ENCODE measurements at places on chromosomes 6 and 20. TPM values are rescaled to one million over a fixed set of nuclear protein-coding genes. Genes with fewer than 3 reads are reported as not detected.

GRCh38 chr6:75317503-75318206 is 33.1 kb upstream of the TMEM30A start:
- no peak for DNase-seq

DNA sequence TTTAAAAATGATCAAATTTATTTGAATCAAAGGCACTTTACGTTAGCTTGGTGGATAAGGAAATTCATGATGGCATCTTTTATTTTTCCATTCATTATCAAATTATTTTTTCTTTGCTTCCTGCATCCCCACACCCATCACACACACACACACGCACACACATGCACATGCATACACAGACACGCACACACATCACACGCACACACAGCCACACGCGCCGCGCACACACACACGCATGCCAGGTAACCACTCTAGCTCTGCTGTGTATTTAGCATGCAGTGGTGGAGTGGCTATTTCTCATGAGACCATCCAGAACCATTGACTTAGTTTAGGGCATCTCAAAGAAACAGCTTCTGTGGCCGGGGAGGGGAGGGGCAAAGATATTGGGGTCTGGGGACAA is 47.0 kb downstream of the GNAS start:
- DNase-seq = no peak

DNA sequence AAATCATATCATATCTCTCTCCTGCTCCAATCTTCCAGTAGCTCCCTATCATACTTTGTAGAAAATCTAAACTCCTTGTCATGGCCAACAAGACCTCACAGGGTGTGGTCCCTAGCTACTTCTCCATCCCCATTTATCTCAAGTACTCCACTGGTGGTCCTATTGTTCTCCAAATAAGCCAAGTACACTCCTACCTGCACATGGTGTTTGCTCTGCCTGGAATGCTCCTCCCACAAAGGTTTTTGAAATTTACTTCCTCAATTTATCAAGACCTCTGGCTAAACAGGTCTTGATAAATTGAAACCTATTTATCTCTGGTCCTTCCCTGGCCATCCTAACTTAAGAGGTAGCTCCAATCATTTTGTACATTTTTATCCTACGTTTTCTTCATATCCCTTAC is 12.1 kb downstream of the TMX4 start:
- no peak for DNase-seq

DNA sequence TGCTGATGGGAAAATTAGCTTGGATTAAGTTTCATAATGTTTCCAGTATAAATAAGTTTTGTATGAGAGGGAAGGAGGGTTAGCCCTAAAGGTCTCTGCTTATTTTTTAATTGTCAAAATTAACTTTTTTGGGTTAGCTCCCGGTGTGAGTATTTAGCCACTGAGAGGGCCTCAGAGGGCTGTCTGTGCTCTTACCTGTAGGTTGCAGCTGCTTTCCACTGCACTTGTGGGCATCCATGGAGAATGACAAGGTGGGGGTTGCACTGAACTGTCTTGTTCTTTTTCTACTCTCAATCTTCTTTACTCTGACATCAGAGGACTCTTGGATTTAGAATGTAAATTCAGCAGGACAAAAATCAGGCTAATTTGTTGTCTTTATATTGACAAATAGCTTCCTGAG is 81.4 kb downstream of the CD164 start:
- no peak for DNase-seq

GRCh38 chr20:19691125-19691524 is 66.9 kb upstream of the RIN2 start:
- no peak for DNase-seq

DNA sequence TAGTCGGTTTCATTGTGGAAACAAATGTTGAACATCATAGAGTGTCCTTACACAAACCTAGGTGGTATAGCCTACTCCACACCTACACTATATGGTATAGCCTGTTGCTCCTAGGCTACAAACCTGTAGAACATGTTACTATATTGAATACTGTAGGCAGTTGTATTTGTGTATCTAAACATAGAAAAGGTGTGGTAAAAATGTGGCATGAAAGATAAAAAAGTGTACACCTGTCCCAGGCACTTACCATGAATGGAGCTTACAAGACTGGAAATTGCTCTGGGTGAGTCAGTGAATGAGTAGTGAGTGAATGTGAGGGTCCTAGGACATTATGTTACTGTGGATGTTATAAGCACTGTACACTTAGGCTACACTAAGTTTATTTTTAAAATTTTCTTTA is 103.0 kb downstream of the ZFAND3 start:
- DNase-seq = no peak

Gene LY6G6F
- not detected for total RNA-seq

- no peak for DNase-seq
Measured at GRCh38 chr6:14271789-14272736, 154.5 kb downstream of the CD83 start.

DNA sequence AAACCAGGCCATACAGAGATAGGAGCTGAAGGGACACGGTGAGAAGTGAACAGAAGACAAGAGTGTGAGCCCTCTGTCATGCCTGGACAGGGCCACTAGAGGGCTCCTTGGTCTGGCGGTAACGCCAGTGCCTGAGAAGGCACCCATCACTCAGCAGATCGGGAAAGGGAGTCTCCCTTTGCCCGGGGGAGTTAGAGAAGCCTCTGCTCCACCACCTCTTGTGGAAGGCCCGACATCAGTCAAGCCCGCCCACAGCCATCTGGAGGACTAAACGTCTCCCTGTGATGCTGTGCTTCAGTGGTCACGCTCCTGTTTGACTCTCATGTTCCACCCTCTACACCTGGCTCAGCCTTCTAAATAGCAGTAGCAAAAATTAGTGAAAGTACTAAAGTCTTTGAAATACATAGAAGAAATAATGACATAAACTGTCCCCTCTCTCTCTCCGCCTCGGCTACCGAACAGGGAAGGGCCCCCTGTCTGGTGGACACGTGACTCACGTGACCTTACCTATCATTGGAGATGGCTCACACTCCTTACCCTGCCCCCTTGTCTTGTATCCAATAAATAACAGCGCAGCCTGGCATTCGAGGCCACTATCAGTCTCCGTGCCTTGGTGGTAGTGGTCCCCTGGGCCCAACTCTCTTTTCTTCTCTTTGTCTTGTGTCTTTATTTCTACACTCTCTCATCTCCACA is 66.7 kb downstream of the RPP21 start:
- DNase-seq = no peak

DNA sequence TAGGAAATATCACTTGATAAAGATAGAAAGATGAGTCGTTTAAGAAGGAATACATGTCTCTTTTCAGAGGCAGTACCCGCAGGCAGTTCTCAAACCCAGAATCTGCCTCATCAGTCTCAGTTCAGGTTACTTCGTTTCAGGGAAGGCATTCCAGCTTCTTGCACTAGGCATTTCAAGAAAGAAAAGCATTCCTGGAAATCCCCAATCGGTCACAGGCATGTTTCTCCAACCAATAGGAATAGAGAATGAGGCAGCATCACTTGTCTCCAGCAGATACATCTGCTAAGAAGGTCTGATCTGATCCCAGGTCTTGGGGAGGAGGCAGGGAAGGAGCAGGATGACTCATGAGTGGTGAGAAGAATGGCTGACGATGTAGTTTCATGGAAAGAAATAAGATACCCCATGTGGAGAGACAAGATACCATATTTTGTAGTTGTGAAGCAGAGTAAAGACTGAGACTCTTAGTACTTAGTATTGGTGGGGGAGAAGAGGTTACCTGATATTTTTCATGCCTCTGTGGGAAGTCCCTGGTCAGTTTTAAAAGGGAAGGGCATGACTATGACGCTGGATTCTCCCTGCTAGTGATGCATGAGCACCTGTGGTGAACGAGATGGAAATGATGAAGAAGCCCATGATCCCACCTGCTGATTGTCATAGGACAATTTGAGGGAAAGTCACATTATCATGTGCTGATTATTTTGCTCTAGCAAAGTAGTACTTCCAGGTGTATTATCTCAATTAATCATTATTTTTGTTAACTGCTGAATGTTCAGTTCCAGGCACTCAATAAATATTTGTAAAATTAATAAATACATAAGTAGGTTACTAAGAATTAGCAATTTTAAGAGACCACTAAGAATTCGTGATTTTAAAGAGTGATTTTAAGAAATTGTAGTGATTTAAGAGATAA is 20.3 kb upstream of the HLA-DRB1 start:
- peak; percentile 89 for DNase-seq

- DNase-seq = no peak
Measured at GRCh38 chr6:3517350-3517749, 60.5 kb upstream of the SLC22A23 start.

DNA sequence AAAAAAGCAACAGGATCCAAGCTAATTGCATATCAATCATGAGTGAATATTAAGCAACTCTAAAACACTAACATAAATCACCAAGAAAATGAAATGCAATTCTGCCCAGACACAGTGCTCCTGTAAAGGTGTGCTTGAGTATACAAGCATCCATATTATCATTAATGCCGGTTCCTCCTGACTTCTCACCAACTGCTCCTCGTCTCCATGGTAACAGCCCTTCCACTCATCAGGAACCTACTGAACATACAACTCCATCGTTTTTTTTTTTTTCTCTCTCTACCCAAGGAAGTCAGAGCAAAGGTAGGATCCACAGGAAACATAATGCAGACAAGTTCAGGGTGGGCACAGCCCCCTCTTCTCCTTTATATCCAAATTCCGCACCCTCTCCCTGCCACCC is 12.4 kb downstream of the GABBR1 start:
- DNase-seq = no peak

Gene HRH3
- not detected for total RNA-seq

Gene CNKSR3
- 13.3 TPM for total RNA-seq

- DNase-seq = no peak
Measured at GRCh38 chr20:34824026-34824425, 1.4 kb downstream of the NCOA6 start.

DNA sequence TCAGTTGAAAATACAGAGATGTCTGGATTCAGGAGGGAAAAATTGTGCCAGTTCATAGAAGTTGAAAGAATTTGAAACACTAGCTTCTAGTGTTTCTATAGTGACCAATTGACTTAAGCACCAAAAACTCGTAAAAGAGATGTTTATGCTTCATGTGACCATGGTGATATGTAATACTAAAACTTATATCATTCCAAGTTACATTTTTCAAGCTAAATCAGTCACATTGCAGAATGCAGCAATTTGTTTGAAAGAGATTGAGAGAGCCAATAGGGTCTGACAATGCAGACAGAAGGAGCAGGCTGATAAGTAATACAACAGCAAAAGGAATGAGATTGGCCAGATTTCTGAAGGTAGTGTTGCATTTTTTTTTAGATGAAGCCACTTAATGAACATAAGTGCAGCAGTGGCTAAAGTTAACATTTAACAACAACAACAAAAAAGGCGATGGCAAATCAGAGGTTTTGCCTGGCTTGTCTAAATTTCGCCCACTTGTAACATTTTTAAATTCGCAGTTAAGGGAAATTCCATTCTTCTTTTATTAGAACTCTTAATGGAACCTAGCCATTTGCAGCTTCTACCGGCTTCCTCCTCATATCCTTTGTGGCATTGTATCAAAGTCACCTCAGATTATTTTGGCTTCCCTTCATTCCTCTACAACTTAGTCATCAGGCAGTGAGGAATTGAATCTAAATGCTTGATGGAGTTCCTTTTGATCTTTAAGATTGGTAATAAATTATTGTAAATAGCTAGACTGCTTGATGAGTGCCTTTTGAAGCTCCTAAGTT is 484.0 kb upstream of the SOX4 start:
- DNase-seq = peak; percentile 68

GRCh38 chr6:39754514-39755115 is 29.4 kb upstream of the KIF6 start:
- DNase-seq = no peak

DNA sequence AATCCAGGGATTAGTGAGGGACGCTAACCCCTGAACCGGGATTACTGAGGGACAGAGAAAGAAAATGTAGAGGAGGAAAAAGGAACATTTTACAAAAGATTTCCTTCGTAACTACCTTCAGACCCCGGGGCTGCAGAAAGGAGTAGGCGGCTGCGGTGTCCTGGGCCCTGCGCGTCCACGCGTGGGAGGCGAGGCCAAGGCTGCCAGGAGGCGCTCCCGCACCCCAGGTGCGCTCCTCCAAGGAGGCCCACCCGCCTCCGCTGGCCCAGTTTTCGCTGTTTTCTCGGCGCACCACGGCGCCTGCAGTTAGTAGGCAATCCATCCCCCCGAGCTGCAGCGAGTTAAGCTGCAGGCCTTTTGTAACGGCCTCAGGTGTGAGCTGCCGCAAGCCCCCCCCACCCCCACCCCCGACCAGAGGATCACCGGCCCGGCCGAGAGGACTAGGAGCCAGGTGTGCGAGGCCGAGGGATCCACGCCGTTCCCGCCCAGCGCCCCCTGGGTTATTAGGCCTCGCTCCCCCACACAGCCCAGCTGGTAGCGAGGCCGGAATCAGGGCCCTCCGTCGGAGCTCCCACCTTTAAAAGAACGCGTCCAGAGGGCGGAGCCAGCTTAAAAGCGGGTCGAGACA is 380.3 kb upstream of the ARID1B start:
- no peak for DNase-seq

DNA sequence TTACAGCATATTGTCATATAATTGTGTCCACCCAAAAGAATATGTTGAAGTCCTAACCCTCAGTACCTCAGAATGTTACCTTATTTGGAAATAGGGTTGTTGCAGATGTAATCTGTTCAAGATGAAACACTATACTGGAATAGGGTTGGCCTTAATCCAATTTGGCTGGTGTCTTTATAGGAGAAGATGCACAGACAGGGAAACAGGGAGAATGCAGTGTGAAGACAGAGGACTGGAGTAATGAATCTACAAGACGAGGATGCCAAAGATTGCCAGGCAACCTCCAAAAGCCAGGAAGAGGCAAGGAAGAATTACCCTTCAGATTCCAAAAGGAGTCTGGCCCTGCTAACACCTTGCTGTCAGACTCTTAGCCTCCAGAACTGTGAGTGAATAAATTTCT is 482.9 kb downstream of the PTPRT start:
- DNase-seq = no peak

Gene TNNC2
- total RNA-seq = not detected

Gene PRKN
- total RNA-seq = 0.93 TPM

DNA sequence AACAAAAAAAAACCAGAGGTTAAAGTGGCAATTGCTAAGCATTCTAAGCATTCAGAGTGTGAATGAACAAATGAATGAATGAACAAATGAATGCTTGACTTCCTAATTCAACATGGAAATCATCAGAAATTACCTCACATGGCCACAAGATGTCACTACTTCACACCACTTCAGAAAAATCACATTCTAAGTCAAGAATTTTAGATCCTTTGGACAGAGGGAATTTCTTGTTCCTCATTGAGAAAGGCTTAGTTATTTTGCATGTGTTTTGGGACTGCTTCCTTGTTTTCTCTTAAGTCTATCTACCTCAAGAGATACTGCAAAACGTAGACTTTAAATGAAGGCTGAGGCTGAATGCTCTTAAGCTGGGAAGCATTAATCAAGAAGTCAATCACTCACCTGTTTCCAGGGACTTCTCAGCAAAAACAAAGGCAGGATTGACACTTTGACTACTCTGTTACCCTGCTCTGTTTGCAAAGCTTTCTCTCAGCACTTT is 120.2 kb downstream of the MBOAT1 start:
- peak; percentile 18 for DNase-seq
